Hypothalamus (tissue), 51 donors: ENCODE measurements at places on chromosomes 7 and 10.

DNA sequence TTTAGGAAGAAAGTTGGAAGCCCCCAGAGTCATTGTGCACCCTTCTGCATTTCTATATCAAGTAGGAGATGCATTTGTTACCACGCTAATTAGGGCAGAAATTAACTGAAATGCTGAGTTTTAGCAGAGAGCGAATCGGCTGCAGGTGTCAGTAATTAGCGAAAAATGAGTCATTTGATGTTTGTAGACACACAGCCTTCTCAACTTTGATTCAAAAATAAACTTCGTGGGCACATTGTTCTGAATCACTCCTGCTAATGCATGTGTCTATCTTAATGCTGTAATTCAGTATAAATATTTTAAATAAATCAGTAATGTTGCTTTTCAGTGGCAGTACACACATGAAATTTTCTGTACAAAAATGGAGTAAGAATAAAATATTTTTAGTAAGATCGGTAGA is 109.5 kb upstream of the CARD11 start:
- no peak for DNase-seq

DNA sequence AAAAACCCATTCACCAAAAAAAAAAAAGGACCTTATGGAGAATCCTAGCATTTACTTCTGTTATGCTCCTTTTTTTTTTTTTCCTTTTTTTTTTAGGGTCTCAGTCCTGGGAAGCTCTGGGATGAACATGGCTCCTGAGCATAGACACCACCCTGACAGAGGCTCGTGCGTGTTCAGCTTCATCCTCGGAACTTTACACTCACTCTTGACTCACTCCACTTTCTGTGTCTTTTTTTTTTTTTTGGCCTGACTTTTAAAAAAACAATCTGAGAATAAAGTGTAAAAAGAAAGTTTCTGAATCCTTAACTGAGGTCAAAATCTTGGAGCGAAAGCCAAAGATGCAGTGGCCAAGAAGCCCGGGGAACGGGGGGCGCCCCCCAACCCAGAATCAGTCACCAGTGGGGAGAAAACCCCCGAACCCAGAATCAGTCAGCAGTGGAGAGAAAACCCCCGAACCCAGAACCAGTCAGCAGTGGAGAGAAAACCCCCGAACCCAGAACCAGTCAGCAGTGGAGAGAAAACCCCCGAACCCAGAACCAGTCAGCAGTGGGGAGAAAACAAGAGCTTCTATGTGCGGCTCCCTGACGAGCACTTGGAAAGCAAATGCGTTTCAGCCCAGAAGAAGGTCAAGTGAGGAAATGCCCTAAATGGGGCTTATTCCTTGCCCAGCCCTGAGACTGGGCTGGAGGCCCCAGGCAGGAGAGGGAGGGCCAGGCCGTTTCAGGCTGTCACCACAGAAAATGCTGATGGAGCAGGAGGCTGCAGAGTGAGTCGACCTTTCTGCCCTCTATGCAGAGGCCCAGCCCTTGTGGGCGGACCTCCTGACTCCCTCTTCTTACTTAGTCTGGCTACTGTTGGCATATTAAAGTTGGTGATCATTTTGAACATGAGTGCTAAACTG is 19.0 kb upstream of the PFKP start:
- DNase-seq = peak; percentile 37

- no peak for DNase-seq
Observed at GRCh38 chr10:84204122-84204521, 9.8 kb downstream of the CDHR1 start.

DNA sequence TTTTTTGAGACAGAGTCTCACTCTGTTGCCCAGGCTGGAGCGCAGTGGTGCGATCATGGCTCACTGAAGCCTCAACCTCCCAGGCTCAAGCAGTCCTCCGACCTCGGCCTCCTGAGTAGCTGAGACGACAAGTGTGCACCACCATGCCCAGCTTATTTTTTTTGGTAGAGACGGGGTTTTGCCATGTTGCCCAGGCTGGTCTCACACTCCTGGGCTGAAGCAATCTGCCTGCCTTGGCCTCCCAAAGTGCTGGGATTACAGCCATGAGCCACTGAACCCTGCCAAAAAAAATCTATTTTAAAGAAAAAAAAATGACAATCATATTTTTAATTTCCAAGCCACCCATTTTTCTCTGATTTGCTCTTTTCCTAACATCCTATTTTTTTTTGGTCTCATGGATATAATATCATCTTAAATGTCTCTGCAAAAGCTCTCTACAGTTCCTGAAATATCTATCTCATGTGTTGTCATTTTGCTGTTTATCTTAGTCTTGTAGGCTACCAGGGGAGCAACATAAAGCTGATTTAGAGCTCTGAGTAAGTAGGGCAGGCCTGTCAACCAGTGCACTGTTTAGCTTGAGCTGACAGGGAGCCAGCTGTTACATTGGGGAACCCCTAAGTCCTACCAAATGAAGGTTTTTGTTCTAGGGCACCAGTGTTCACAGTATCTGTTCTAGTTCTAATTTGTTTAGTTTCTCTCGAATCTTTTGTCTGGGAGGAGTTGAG is 29.9 kb upstream of the HBP1 start:
- no peak for DNase-seq

GRCh38 chr10:121096617-121097431 is 245.7 kb downstream of the WDR11 start:
- no peak for DNase-seq

DNA sequence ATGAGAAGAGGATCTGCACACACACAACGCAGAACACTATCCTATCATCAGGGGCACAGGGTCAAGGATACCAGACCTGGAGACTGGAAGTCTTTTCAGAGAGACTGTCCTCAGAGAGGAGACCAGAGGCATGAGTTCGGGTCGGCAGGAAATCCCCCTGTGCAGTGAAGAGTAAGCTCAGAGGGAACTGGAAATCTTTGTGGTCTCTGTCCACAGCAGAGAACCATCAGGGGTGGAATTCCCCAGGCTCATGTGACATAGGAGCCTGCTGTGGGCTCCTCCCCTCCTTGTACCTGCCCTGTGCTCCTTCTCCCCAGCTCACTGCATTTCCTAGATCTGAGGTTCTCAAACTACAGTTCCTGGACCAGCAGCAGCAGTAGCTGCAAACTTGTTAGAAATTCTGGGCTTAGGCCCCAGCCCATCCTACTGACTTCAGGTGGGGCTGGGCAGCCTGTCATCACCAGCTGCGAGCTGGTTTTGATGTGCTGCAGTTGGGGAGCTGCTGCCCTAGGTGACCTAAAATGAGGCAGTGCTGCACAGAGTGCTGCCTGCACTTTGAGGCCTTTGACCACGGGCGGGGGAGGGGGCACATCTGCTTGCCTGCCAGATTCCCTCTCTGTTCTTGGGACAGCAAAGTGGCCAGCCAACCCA is 2.4 kb downstream of the ZMIZ2 start:
- no peak for DNase-seq

- DNase-seq = no peak
Observed at GRCh38 chr7:84076219-84076618, 118.4 kb downstream of the SEMA3A start.
